ENCODE measurements at places on chromosomes 5 and 9.

GRCh38 chr5:1268666-1269065 lies 26.2 kb downstream of the TERT start:
- no peak for DNase-seq

DNA sequence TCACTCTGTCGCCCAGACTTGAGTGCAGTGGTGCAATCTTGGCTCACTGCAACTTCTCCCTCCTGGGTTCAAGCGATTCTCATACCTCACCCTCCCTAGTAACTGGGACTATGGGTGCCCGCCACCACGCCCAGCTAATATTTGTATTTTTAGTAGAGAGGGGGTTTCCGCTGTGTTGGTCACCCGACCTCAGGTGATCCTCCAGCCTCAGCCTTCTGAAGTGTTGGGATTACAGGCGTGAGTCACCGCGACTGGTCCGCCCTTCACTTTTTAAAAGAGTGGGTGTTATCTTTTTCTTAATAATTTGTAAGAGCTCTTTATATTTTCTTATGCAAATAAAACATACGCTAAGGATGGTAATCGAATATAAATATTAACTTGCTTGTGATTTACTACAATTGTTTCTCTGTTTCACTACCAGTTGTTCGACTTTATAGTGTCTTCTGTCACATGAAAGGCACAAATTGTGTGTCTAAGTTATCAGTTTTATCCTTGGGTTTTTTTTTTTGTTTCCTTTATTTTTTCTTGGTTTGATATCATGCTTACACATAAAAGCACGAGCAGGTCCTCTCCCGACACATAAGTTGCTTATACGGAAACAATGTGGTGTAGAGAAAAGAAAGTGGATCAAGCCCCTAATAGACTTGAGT lies 1.9 kb upstream of the GPBP1 start:
- DNase-seq: no peak

GRCh38 chr9:127030814-127031740 lies 91.4 kb downstream of the ANGPTL2 start:
- no peak for DNase-seq

DNA sequence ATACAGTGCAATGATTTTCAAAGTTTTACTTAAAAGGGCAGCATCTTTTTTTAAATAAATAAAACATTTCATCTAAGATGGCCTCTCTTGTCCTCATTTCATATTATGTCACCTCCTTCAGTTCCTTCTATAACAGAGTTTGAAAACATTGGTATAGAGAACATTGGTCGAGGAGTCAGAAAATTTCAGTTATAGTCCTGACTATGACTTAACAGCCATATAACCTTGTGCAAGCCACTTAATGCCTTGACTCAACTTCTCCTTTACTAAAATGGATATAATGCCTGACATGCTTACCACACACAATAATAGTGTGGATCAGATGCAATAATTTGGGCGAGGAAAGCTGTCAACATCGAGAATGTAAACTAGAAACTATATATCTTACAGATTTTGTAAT lies 22.6 kb downstream of the SSBP2 start:
- no peak for DNase-seq

- peak; percentile 40 for DNase-seq
Observed at GRCh38 chr5:148998174-148998797, 64.6 kb downstream of the SH3TC2 start.

GRCh38 chr5:6399980-6400910 lies 21.9 kb upstream of the MED10 start:
- no peak for DNase-seq
